ENCODE measurements at places on chromosomes 5 and 9.

DNA sequence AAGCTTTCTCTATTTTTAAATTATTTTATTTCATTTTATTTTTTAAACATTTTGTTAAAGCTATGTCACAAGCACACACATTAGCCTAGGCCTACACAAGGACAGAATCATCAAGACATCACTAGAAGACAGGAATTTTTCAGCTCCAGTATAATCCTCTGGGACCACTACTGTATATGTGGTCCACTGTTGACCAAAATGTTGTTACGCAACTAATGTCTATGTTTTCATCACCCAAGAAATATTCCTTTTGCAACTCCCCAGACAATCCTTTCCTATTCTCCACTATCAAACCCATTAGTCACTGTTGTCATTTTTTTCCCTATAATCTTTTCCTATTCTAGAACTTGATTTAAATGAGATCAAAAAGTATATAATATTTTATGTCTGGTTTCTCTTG is 2371.7 kb upstream of the C9orf72 start:
- DNase-seq, result no peak

DNA sequence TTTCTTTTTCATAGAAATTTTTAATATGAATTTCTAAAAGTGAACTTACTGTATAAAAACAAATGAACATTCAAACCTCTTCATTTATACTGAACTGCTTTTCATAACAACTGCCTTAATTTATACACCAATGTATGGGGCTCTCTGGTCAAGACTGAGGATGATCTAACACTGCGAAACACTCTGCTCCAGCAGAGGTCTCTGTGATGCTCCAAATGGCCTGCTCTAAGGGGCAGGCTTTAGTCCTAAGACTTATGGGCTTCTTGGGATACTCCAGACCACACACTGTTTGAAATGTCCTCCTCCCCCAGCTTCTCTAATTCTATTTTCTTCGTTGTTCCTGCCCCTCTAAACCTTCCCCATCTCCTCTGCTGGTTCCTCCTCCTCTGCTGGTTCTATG is 58.5 kb downstream of the LIFR start:
- no peak for DNase-seq

- DNase-seq, result no peak
Measured at GRCh38 chr9:132789719-132790118, 88.4 kb downstream of the AK8 start.

DNA sequence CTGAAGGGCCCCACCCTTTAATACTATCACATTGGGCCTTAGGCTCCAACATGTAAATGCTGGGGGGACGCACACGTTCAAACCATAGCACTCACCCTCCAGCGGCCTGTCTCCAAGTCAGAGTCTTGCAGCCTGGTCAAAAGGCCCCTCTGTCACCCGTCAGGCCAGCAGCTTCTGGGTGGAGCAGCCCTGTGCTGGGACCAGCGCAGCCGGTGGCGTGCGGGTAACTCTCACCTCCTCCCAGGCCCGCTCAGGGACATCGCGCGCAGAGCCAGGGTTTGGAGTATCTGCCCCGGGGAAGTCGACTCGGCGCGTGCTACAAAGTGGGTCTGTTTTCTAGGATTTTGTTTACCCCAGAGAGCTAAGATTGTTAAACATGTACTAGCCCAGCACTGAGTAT is 93.0 kb upstream of the COL5A1 start:
- DNase-seq, result no peak

DNA sequence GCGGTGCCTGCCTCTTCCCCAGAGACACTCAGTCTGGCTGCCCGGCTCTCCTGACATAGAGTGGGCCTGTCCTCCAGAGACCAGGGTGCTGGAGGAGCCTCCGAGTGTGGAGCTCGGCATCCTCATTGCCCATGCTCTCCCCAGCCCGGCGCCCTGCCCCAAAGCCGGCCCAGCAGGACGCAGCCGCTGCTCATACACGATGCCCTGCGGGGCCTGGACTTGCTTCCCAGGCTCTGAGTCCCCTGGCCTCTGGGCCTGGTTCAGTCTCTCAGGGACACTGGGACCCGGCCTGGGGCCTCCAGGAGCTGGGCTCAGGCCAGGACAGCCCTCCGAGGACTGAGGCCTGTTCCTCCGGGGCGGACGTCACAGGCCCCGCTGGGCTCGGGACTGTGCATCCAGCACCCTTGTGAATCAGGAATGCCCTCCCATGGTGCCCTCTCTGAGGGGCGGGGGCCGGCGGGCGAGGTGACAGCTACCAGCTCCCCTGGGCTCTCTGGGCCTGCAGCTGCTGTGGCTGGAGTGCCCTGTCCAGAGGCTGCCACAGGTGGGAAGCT is 23.2 kb downstream of the TPPP start:
- no peak for DNase-seq

GRCh38 chr9:84317563-84317962 is 23.0 kb downstream of the SLC28A3 start:
- DNase-seq, result no peak

DNA sequence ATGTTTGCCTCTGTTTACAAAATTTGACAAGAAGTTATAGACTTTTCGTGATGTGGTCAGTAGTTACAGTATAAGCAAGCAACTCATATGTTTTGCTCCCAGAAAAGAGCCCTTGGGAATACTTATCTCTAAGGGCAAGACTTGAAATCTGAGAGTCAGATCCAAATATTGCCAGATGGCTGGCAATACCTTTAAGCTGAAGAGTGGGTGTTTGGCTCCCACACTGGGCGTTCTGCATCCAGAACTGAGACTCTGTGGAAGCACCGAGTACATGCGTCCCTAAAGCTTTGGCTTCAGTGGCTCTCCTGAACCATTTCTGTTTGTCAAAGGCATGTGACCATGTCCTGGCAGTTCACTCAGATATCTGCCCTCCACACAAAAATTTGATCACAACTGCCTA is 194.1 kb downstream of the DCP2 start:
- DNase-seq, result no peak

- no peak for DNase-seq
Measured at GRCh38 chr5:35303152-35303551, 72.9 kb upstream of the PRLR start.

- DNase-seq, result no peak
Measured at GRCh38 chr9:75612754-75613153, 277.7 kb upstream of the PCSK5 start.

GRCh38 chr9:126009047-126009446 is 261.9 kb downstream of the PBX3 start:
- no peak for DNase-seq
